ENCODE measurements at places on chromosomes 1 and 21.

GRCh38 chr1:95889400-95889799, 655.4 kb downstream of the RWDD3 start:
- DNase-seq = no peak

GRCh38 chr1:233389893-233390292, 62.4 kb downstream of the MAP3K21 start:
- no peak for DNase-seq

DNA sequence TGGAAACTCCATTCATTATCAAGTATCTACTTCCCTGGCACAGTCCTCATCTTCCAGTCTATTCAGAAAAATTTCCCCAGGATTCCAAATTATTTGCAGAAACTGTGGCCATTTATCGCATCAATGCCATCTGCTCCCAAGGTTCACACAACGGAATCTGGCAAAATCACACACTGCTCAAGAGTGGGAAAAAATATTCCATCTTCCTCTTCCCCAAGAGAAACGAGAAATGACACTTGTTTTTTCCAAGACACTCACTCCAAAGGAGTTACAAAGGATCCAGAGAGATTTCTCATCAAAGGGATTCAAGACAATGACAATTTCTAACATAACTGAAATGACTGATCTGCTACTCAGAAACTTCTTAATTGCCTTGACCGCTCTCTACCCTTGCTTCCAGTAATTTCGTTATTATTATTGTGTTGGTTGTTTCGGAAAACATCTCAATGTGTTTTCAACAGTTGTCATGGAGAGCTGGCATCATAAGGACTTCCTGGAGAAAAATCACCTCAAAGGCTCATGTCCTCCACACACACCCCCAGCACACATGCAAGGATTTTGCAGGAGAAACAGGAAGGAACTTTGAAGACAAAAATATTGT, 128.0 kb downstream of the PSMG1 start:
- DNase-seq = no peak

DNA sequence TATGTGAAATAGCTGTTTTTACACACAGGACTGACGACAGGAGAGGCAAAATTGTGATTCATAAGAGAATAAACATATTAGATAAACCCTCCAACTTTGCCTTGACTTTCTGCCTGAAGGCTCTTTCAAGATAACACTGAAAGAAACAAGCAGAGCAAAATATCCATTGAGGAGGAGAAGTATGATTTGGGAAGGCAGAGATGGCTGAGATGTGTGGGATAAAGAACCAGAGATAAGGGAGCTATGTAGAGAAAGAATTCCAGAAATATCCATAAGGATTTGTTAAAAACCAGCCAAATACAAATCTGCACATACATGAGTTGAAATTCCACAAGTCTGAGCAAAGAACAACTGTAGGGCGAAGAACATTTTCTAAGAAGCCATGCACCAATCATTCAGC, 1064.7 kb downstream of the PLA2G4A start:
- no peak for DNase-seq

DNA sequence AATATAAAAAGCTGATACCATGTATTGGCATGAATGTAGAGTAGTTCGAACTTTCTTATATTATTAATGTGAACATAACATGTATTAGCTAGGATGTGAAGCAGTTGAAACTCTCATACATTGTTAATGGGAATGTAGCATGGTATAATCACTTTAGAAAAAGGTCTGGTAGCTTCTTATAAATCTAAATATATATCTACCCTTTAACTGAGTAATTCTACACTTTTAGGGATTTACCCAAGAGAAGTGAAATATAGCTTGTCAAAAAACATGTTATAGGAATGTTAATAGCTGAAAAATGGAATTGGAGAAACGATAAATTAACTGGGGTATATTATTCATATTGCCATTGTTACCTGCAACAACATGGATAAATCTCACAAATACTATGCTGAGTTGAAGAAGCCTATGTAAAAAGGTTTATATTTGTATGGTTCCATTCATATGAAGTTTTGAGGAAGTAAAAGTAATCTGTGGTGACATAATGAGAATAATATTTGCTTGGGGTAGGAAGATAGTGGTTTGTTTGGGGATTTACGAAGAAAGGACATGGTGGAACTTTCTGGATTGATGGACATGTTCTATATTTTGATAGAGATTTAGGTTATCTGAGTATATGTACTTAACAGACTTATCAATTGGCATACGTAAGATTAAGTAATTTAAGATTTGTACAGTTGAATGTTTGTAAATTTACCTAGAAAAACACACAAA, 76.6 kb downstream of the MAST2 start:
- no peak for DNase-seq

Measured in PC-9 (cell line).